ENCODE measurements at places on chromosomes 6 and 20.

DNA sequence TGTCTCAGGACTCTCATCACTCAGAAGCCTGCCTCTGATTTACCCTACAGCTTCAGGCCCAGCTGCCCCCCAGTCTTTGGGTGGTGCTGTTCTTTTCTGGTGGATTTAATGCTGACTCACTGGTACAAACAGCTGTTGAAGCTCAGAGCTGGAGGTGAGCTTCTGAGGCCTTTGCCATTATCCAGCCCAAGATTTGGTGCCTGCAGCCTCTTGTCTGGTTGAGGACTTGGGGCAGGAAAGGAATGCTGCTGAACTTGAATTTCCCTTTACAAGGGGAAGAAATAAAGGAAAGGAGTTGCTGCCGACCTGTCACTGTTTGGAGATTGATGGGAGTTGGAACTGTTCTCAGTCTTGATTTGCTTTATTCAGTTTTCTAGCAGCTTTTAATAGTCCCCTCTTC is 19.8 kb downstream of the ABCF1 start:
- peak; percentile 94 for DNase-seq

DNA sequence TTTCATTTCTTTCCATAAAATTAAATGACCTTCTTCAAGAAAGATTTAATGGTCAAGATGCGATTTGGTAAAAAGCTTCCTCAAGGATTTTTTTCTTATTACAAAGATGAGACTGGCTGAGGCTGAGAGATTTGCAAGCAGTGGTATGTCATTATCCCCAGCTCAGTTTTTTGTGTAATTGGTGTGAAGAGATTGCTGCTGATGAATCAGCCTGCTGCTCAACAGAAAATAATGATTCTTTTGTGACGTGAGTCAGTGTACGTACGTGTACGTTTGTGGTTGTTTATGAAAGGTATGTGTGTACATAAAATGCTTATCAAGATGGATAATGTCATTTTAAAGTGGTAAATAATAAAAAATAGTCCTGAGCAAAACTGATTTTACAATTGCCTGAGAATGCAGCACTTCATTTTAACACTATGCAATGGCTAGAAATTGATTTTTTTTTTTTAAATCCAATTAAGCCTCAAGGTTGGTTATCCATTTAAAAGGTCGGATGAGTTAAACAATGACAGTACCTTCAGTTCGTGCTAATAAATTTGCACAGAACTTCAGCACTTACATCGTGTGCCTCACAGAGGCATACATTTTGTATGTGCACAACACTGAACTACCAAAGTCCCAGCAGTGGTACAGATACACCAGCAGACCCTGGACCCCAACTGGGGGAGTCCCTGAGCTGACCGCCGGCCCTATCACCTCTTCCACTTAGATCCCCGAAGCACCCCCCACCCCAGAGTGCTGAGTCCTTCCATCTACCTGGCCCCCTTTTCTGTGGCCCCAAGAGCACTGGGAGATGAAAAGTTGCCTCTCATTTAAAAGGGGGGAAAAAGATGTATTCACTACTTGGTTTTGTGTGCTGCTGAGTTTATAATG is 9.7 kb upstream of the NPEPL1 start:
- no peak for DNase-seq

GRCh38 chr20:19937218-19937617 is 79.9 kb upstream of the NAA20 start:
- no peak for DNase-seq

DNA sequence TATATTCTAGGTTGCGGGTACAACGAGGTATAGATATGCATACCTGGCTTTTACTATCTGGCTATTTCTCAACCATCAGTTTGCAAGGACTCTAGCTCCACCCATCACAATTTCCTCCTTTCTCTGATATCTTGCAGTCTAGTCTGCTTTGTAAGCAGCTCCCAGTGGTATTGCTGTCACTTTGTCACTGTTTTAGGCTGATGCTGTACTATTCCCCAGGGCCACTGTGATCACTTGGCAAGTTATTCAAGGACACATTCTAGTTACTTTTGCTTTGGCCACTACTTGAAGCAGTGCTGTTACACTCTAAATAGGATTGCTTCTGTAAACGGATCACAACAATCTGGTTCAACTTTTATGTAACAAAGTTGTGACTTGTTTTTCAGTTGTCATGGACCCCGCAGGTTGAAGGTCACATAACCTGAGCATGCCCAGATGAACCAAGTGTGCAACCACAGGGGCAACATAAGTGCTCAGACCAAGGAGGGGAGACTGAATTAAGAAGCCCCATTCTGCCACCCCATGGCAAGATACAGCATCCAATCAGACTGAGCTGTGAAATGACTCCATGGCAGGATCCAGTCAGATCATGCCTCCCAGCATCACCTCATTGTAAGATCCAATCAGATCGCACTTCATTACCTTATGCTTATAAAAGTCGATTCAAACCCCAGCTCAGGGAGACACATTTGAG is 588.4 kb upstream of the CITED2 start:
- no peak for DNase-seq

DNA sequence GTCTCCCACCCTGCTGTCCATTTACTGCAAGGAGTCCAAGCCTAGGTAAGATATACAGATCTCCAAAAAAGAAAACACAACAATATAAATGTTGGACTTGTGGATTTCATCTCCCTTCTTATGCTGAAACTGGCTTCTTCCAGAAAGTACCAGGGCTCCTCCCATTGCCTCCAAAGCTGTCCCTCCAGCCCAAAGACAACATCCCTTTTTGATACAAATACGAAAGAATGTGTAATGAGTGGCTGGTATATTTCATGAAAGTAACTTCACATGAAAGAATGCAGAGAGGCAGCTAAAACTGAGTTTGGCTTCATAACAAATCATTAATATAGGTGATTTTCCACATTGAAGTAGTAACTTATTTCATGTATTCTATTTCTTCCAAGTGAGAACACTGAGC is 7.9 kb downstream of the MAFB start:
- no peak for DNase-seq

- DNase-seq = no peak
Observed at GRCh38 chr6:73081955-73082354, 143.3 kb downstream of the KHDC1L start.

DNA sequence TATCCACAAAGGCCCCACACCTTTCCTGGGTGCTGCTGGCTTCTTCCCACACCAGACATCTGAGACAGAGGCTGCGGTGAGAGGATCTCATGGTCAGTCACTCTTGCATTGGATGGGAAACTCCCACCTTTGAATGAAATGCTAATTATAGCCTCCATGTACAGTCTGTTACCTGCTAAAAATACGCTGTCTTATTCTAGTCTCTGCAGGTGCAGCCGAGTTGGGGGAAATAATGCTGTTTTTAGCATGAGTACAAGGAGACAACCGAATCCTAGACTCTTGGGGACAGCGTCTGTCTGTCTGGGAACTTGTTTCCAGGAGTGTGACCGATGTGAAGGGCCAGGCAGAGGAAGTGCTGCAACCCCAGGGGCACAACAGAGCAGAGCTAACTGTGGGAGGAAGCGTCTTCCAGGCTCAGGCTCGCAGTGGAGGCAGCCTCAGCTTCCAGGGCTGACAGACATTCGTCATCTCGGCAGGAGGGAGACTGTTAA is 286.2 kb downstream of the PREX1 start:
- DNase-seq = no peak

GRCh38 chr20:36481380-36482043 is 59.8 kb upstream of the MYL9 start:
- DNase-seq = peak; percentile 57

GRCh38 chr6:108161724-108162282 is 4.0 kb upstream of the NR2E1 start:
- no peak for DNase-seq

GRCh38 chr6:109296971-109297372 is 85.3 kb downstream of the CD164 start:
- DNase-seq = peak; percentile 16

DNA sequence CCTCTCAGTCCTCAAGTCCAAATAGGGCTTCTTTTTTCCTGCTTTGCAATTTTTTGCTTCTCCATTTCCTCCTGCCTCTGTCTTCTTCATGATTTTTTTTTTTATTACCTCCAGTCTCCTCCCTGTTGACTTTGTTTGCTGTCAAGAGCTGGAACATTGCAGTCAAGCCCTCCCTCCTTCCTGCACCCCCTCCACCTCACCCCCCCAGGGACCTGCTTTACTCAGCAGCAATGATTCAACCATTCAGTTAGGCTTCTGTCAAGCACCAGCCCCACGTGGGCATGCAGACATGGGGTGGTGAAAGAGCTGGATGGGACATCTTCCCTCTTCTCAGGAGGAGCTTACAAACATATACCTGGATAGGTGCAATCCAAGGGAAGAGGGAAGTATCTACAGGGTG is 142.4 kb downstream of the LRFN2 start:
- DNase-seq = no peak

- DNase-seq = peak; percentile 38
Observed at GRCh38 chr6:106973018-106973835, 1.3 kb downstream of the CD24 start.

GRCh38 chr20:44660581-44660980 is 9.1 kb upstream of the ADA start:
- no peak for DNase-seq

DNA sequence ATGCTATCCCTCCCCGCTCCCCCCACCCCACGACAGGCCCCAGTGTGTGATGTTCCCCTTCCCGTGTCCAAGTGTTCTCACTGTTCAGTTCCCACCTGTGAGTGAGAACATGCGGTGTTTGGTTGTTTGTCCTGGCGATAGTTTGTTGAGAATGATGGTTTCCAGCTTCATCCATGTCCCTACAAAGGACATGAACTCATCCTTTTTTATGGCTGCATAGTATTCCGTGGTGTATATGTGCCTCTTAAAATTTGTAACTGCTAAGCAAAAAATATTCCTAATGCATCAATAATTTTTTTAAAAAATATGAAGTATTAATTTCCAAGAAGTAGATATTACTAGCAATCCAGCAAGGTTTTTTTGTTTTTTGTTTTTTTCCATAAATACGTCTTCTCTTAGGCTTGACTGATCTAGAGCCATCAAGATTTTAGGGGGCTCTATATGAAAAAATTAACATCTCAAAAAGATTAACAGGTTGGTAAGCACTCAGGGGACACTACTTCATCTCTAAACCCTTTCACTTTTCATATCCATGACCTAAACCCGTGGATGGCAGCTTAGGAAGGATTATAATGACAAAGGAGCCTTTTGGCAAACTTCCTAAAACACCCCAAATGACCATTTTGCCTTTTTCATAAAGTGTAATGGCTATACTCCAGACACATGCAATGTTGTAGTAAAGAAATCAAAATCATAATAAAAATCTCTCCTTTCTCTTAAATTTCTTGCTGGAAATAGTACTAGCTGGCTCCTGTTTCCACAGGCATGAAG is 14.2 kb downstream of the MAP7 start:
- no peak for DNase-seq

DNA sequence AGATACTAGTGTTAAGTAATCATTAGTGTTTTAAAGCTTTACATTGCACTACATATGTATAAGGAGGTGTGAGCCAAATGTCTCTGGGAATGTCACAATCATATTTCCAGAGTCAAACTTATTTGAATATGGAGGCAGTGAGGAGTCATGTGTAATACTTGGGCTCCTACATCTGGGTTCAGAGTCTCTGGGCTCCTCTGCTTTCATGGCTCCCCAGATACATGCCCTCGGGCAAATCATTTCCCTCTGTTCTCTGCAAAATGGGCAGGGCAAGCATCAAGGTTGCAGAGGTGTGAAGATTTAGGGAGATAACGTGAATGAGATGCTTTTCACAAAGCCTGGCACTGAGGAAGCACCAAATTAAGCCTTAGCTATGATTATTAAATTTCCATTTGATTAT is 138.3 kb upstream of the SGK1 start:
- no peak for DNase-seq

GRCh38 chr6:84908304-84908904 is 144.0 kb upstream of the TBX18 start:
- no peak for DNase-seq

DNA sequence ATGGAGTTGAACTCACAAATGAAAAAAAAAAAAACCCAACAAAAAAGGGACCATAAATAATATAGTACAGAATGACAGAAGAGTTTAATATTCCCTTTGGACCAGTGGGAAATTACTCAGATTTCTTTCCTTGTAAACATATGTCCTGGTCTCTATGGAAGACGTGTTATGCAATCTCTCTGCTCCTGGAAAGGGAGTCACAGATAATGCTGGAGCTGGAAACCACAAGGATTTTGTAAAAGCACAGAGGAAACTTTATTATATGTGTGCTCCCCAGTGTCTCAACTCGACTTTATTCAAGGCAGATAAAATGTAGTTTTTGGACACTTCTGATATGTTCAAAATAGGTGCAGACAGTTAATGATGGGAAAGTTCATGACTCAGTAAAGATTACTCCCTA is 88.1 kb upstream of the ZFP64 start:
- no peak for DNase-seq

DNA sequence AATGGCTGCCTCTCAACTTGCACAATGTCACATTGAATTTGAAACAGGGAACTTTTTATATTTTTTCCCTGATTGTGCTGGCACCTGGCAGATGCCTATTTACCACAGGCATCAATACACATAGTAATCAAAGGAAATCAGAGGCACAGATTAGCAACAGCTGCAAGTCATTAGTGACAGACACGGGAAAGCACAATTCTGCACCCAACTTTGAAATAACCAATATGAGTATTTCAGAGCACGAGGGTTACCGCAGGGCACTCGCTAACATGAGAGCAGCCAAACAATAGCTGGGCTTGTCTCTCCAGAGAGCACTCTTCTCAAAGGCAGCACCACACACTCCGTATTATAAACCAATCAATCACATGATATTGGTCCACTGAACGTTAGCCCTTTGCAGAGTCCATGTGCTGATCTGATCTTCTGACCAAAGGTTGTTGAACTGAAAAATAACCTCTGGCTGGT is 149.5 kb downstream of the RNF144B start:
- no peak for DNase-seq

GRCh38 chr6:170173335-170173881 is 117.5 kb downstream of the DLL1 start:
- no peak for DNase-seq

DNA sequence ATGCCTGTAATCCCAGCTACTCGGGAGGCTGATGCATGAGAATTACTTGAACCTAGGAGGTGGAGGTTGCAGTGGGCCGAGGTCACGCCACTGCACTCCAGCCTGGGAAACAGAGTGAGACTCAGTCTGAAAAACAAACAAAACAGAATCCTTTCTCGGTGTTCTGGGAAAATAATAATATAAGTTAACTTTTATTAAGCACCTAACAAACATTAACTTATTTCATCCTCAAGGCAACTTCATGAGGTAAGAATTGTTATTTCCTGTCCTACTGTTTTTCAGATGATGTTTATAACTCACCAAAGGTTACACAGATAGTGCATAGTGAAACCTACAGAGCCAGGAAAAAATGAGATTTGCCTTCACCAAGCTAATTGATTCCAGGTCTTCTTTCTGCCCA is 221.4 kb downstream of the PHACTR1 start:
- DNase-seq = no peak

GRCh38 chr20:8527998-8528723 is 396.1 kb downstream of the PLCB1 start:
- DNase-seq = no peak

GRCh38 chr6:158160932-158161539 is 7.0 kb downstream of the SERAC1 start:
- no peak for DNase-seq

- DNase-seq = no peak
Observed at GRCh38 chr6:136728033-136728939, 64.0 kb downstream of the MAP3K5 start.
